ENCODE measurements at places on chromosomes 13 and 19. TPM values are rescaled to one million over a fixed set of nuclear protein-coding genes. Genes with fewer than 3 reads are reported as not detected.

GRCh38 chr19:18460900-18461299, 23.0 kb upstream of the ISYNA1 start:
- no peak for DNase-seq
- H3K36me3 ChIP-seq, result peaks cover 25% of the 10 kb centered on the region
- H3K27ac ChIP-seq, result no peak overlapping the region
- H3K27me3 ChIP-seq, result no peaks in the 10 kb centered on the region

DNA sequence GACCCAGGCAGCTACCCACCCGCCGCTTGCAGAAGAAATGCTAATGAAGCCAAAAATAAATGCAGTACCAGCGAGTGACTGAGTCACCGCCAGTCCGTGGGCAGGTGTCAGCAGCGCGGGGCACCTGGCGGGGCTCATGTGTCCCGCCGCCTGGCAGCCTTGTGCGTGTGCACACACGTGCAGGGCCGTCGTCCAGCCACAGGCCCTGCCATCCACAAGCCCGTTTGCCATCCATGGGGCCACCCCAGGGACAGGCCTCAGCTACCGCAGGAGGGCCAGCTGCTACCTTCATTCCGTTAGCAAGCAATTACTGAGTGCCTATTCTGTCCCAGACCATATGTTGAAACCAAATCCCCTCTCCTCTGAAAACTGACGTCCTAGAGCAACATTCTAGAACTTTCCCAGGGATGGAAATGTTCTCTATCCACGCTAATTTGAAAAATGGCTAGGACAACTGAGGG, 20.5 kb downstream of the NCAN start:
- H3K27me3 ChIP-seq, result peaks cover 2% of the 10 kb centered on the region
- DNase-seq, result no peak
- no peak overlapping the region for H3K4me3 ChIP-seq
- no peak overlapping the region for H3K27ac ChIP-seq
- H3K36me3 ChIP-seq, result peaks cover 5% of the 10 kb centered on the region

GRCh38 chr19:18433015-18433691, 4.8 kb downstream of the ISYNA1 start:
- peaks cover 13% of the 10 kb centered on the region for H3K36me3 ChIP-seq
- H3K4me1 ChIP-seq, result peaks cover 33% of the 10 kb centered on the region
- DNase-seq, result no peak
- no peaks in the 10 kb centered on the region for H3K27me3 ChIP-seq
- H3K4me3 ChIP-seq, result no peak overlapping the region
- H3K27ac ChIP-seq, result no peak overlapping the region

GRCh38 chr19:5932609-5933262, 18.7 kb downstream of the CAPS start:
- DNase-seq, result no peak
- no peaks in the 10 kb centered on the region for H3K4me1 ChIP-seq
- no peak overlapping the region for H3K27ac ChIP-seq
- peaks cover 43% of the 10 kb centered on the region for H3K36me3 ChIP-seq
- no peaks in the 10 kb centered on the region for H3K27me3 ChIP-seq

- no peak for DNase-seq
These were observed 190.0 kb downstream of the MZT1 start for GRCh38 chr13:72537395-72537780.

GRCh38 chr13:41061914-41062837, 867 bp downstream of the WBP4 start:
- peaks cover 51% of the 10 kb centered on the region for H3K4me1 ChIP-seq
- peak overlapping the region; percentile 98 for H3K4me3 ChIP-seq
- peaks cover 29% of the 10 kb centered on the region for H3K36me3 ChIP-seq
- peak overlapping the region; percentile 100 for H3K27ac ChIP-seq
- no peaks in the 10 kb centered on the region for H3K27me3 ChIP-seq

- no peak for DNase-seq
- no peak overlapping the region for H3K27ac ChIP-seq
- no peaks in the 10 kb centered on the region for H3K27me3 ChIP-seq
- H3K4me3 ChIP-seq, result no peak overlapping the region
- no peaks in the 10 kb centered on the region for H3K4me1 ChIP-seq
These were observed 155.7 kb downstream of the PCDH17 start for GRCh38 chr13:57787058-57787791.

GRCh38 chr13:85091631-85092234, 707.5 kb downstream of the SLITRK6 start:
- no peak overlapping the region for H3K4me3 ChIP-seq
- H3K27me3 ChIP-seq, result no peaks in the 10 kb centered on the region
- H3K36me3 ChIP-seq, result no peaks in the 10 kb centered on the region
- H3K27ac ChIP-seq, result no peak overlapping the region
- H3K4me1 ChIP-seq, result no peaks in the 10 kb centered on the region

The RASAL3 gene
- total RNA-seq, result 97.7 TPM

The ZNF121 gene
- 75.3 TPM for total RNA-seq

The ZNF317 gene
- 39.0 TPM for total RNA-seq

The CGB2 gene
- total RNA-seq, result not detected
